GM06990 (cell line): ENCODE measurements at places on chromosomes 7 and 10.

- no peak for DNase-seq
These were observed 96.3 kb downstream of the CDK14 start for GRCh38 chr7:90692396-90692795.

- no peak for DNase-seq
These were observed 71.9 kb upstream of the PTPRZ1 start for GRCh38 chr7:121800916-121801675.

GRCh38 chr7:112371701-112372100 is 78.6 kb upstream of the IFRD1 start:
- DNase-seq: no peak

GRCh38 chr10:88152728-88153133 is 289.3 kb downstream of the PTEN start:
- peak; percentile 57 for DNase-seq

DNA sequence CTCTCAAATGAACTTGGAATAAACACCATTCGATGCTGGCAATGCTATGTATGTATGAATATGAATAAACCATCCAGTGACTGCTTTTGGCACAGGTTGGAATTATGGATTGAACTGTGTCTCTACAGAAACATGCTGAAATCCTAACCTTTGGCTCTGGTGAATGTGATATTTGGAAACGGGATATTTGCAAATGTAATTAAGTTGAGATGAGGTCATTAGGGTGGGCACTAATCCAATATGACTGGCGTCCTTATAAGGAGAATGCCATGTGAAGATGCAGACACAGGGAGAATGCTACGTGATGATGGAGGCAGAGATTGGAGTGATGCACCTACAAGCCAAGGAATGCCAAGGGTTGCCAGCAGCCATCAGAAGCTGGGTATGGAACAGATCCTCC is 3.4 kb upstream of the ACTR3B start:
- no peak for DNase-seq

DNA sequence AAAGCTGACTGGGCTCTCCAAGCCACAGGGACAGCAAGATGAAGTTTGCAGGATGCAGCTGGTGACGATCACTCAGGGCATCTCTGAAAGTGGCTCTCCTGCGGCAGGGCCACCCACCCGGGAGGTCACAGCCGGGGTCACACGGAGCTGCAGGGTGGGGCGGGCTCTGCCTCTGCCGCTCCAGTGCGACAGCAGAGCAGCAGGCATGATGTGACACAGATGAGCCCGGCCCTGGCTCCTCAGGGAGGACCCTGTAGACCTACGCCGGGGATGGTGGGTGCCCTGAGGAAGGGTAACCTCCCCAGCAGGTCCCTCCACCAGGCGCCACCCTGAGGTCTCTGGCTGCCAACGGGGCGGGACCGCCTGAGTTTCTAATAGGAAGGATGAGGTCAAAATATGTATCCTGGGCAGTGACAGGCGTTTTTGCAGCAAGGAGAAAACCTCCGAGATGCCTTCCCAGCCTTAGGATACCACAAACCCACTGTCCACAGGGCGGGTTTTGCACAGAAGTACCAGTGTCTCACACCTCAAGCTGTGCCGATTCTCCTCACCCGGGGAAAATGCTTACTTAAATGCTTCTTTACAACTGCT is 114.8 kb upstream of the DIP2C start:
- no peak for DNase-seq

DNA sequence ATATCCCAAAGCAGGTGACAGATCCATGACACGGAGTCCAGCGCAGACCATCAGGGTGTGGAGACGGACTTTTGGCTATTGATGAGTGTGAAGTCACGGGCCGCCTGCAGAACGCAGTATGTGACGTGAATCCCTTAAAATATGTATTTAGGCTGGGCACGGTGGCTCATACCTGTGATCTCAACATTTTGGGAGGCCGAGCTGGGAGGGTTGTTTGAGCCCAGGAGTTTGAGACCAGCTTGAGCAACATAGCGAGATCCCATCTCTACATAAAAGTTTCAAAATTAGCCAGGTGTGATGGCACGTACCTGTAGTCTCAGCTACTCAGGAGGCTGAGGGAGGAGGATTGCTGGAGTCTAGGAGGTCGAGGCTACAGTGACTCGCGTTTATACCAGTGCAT is 1.9 kb upstream of the AMZ1 start:
- no peak for DNase-seq
